ENCODE measurements at places on chromosomes 6 and 20.

GRCh38 chr6:93182938-93183479 is 236.3 kb downstream of the EPHA7 start:
- DNase-seq, result no peak

DNA sequence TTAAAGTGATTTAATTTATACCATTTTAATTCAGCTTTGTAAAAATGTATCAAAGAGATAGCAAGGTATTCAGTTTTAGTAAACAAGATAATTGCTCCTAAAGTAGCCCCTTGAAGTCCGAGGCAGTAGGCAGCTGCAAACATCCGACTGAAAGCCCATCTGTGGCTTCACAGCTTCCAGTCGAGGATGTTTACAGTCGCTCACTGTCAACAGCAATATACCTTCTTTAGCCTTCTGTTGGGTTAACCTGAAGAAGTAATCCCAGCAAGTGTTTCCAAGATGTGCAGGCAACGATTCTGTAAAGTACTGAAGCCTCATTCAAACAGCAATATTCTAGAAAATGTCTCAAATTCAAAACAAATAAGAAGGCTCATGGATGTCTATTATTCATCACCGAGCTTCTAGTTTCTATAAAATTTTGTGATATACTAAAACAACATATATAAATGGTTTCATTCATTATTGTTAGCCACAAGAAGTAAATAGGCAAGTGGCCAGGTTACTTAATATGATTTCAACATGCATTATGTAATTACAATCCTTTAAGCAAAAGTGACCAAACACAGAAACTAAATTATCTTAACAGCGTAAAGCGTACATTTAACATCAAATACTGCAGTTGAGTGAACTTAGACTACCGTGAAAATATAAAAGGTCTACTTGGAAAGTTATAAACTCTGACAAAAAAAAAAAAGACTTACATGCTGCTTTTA is 115.0 kb downstream of the OGFRL1 start:
- DNase-seq, result no peak

DNA sequence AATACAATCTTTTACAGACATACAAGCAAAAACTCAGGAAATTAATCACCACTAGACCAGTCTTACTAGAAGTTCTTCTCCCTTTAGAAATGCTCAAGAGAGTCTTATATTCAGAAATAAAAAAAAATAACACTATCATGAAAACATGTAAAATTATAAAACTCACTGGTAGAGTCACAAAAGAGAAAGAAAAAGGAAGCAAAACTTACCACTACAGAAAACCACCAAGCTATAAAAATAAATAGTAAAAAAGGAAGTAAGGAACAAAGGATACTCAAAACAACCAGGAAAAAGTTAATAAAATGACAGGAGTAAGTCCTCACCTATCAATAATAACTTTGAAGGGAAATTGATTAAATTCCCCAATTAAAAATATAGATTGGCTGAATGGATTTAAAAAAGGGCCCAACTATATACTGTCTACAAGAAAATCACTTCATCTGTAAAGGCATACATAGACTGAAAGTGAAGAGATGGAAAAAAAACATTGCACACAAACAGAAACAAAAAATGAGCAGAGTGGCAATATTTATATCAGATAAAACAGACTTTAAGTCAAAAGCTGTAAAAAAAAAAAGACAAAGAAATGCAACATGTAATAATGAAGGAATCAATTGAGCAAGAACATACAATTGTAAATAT is 489.5 kb downstream of the KIF16B start:
- DNase-seq, result no peak

DNA sequence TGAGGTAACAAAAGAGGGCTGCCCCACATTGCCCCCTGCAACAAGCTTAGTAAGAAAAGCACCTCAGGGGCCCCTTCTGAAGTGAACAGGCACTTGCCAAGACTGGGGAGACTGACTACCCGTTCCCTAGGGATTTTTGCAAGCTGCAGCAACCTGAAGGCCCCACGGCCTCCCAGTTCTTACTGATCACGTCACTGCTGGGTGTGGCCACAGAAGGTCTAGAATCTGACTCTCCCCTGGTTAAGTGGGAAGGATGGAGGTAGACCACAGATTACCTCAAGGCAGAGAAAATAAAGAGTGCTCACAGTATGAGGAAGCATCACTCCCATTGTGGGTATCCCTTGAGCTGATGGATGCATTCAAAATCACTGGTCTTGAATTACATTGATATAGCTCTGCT is 201.5 kb upstream of the KCNQ5 start:
- DNase-seq, result no peak

DNA sequence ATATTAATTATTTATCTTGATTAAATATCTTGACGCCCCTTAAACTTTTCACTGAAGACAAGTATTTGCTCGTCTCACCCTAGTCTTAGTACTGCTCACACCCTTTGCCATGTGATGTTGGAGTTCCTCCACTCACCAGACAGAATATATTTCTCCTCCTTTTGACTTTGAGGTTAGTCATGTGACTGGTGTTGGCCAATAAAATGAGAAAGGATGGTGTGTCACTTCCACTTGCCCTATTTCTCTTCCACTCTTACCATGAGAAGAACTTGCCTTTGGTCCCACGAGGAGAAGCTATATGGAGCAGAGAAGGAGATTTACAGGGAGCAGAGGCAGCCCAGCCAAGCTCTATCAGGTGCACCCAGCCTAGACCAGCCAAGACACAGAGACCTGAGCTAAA is 64.9 kb upstream of the TAB2 start:
- no peak for DNase-seq

GRCh38 chr6:123467392-123467791 is 169.4 kb downstream of the TRDN start:
- no peak for DNase-seq

DNA sequence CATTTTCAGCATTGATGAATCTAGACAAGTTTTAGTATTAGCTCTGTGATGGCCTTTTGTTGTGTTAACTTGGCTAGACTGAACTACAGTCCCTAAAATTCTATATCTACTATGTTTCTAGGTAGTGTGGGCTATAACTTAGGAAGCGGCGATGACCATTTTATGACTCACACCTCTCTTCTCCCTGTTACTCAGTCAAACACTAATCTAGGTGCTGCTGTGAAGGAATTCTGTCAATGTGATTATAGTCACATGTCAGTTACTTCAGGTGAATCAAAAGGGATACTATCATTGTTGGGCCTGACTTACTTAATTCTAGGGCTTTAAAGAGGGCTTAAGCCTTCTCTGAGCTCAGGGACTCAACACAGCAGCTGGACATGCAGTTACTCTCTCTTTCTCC is 691.5 kb upstream of the MAP3K7 start:
- DNase-seq, result no peak

DNA sequence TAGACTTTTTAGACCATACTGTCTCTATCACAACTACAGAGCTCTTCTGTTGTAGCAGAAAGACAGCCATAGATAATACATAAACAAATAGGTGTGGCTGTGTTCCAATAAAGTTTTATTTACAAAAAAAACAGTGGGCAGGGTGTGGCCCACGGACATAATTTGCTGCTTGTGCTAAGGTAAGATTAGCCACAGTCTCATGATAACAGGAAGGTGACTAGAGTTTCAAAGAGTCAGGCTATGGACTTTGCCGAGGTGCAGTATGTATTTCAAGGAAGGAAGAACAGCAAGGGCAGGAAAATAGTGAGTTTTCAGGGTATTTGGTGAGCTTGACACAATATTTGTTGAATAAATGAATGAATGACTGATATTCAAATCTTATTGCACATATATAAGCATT is 20.2 kb downstream of the SOBP start:
- DNase-seq, result no peak
